ENCODE measurements at places on chromosomes 5 and 9. TPM values are rescaled to one million over a fixed set of nuclear protein-coding genes. Genes with fewer than 3 reads are reported as not detected.

GRCh38 chr9:4927043-4927471 is 58.0 kb upstream of the JAK2 start:
- no peak for DNase-seq

- no peak for DNase-seq
These were observed 45.3 kb upstream of the PPP3R2 start for GRCh38 chr9:101639785-101640665.

- DNase-seq = no peak
These were observed 484.0 kb downstream of the ZNF608 start for GRCh38 chr5:124262470-124262869.

DNA sequence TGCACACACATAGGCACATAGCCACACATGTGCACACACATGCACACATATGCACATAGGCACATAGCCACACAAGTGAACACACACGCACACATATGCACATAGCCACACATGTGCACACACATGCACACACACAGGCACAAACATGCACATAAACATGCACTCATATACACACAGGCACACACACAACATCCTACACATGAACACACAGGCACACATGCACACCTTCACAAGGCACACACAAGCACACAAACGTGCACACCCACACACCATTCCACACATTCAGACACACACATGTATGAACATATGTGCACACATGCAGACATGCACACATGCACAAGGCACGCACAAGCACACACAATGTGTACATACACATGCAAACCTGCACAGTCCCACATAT is 484.7 kb downstream of the IRX1 start:
- DNase-seq = no peak

PLCXD3 gene
- total RNA-seq = 0.32 TPM

GRCh38 chr9:129584136-129584535 is 36.8 kb downstream of the C9orf50 start:
- DNase-seq = peak; percentile 88

GRCh38 chr9:127209948-127210640 is 54.5 kb upstream of the GARNL3 start:
- no peak for DNase-seq

DNA sequence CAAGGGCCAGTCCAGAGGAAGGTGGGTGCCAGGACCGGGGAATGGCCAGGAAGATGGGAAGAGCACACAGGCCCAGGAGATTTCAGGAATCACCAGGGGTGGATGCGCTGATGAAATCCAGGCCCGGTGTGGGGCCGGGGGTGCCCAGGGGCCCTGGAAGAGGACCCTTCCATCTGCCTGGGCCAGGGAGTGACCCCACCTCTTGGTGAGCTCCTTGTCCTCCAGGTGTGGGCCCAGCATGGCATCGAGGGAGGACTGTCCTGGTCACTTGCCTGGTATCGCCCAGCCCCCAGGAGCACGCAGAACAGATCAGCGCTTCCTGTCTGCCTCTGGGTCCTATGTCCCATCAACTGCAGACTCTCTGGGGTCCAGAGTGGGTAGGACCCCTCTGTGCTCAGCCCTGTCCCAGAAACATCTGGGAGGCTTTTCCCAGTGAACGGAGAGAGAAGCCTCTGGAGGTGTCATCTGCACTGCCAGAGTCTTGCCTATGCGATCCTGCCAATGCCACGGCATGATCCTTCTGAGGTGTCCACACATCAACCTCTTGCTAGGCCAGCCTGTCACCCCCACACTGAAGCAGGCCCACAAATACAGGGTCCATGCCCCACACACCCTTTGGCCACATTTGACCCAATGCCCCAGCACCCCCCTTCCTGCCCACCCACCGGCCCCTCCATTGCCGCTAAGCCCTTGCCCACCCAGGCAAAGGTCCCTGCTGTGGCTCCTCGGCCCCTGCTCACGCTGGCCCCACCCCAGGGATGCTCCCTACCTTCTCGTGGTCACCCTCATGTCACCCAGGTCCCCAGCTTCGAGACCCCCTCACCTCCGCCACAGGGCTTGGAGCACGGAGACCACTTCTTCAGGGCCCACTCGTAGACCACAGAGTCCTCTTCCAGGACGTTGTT is 67.2 kb downstream of the ZNF354C start:
- no peak for DNase-seq

GPR151 gene
- not detected for total RNA-seq

DNA sequence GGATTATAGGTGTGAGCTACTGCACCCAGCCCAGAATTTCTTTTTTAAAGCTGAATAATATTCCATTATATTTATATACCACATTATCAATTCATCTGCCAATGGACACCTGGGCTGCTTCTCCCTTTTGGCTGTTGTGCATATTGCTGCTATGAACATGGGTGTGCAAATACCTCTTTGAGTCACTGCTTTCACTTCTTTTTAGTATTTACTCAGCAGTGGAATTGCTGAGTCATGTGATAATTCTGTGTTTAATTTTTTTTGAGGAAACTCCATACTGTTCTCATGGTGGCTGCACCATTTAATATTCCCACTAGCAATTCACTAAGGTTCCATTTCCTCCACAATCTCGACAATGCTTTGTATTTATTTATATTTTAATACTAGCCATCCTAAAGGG is 36.1 kb upstream of the KIF4B start:
- DNase-seq = peak; percentile 18

IFNA21 gene
- total RNA-seq = not detected

DNA sequence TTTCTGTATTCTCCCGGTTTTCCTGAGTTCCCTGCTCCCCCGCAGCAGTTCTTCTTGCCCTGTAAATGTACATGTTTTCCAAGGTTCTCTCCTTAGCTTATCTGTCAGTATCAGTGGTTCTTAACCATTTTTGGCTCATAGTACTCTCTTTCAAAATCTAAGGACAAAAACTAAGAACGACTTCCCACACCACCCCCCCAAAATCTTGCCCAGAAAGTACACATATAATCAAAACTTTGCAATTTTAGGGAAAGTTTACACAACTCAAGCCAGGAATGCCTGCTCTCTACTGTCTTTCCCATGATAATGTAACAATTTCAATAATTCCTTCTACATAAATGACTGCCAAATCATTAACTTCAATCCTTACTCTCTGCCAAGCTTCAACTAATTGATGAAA is 4.5 kb downstream of the DCAF12 start:
- peak; percentile 21 for DNase-seq

HSD17B3 gene
- not detected for total RNA-seq

GRCh38 chr5:131381777-131382176 is 117.9 kb downstream of the CDC42SE2 start:
- no peak for DNase-seq

DNA sequence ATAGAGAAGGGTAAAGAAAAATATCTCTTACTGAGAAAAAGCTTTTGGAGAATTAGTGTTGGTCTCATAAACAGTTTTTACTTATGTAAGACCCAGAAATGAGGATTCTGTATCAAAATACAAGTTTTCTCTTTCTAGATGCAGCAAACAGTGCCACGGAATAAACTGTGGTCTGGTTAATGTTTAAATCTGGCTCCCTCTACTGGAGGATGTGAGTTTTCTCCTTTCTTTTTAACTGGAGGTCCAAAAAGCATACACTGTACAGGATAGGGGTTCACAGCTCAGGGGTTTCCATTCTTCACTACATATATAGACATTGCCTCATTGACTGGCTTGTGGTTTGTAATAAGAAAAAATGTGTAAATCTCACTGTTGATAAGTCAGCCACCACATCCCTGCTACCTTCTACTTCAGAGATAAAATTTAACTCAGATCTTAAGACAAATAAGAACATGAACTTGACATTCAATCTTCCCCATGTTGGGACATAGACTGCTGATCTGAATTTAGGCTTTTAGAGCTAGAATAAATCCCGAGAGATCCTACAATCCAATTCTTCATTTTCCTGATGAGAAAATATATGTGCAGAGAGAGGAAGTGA is 98.9 kb downstream of the CFAP95 start:
- DNase-seq = peak; percentile 65

DNA sequence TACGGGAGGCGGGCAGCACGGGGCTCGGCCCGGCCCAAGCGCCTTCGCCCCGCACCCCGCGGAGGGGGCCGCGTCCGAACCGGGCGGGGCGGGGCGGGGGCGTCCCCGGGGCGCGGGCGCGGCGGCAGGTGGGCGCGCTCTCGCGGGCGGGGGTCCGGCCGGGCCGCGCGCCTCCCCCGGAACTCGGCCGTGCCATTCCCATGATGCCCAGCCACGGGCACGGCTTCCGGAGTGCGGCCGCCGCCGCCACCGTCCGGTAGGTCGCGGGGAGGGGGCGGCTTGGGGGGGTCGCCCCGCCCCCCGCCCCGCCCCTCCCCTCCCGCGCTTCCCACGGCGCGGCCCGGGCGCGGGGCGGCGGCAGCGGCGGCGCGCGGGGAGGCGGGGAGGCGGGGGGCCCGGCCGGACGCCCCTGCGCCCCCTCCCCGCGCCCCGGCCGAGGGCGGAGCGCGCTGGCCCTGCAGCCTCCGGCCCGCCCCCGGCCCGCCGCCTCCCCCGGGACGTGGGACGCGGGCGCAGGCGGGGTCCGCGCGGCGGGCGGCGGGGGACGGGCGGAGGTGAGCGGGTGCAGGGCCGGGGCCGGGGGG is at the start of gene PPP1R26:
PPP1R26 (plus strand) TSS at position 314 of the 584 bp plus-strand sequence. CDS start 4,729 bp downstream, outside the sequence.
- DNase-seq = no peak

DNA sequence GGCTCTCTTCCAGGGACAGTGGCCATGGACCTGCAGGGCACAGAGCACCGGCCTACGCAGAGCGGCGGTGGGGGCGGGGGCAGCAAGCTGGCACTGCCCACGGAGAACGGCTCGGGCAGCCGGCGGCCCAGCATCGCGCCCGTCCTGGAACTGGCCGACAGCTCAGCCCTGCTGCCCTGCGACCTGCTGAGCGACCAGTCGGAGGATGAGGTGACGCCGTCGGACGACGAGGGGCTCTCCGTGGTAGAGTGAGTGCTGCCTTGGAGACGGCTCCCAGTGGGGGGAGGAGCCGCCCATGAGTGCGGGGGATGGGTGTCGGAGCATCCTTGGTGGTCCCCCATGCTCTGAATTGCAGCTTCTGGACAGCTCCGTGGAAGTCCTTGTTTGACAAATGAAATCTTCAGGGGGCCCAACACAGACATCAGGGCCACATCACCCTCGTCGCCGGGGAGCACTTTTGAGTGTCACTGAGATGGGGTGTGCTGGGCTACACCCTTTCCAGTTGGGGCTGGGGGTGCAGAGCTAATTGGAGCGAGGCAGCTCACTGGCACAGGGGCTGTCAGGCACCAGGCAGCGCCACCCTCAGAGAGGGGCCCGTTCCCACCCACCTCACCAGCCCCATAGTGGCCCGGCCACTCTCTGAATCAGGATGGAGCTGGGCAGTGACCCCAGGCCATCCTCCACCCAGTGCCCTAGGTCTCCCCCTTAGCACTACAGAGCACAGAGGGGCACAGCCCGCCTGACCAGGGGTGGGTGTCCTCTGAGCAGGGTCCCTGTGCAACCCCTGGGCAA is 70.9 kb downstream of the KCNT1 start:
- no peak for DNase-seq

LEAP2 gene
- 0.32 TPM for total RNA-seq

GRCh38 chr5:61304590-61305381 is 27.3 kb upstream of the ZSWIM6 start:
- peak; percentile 93 for DNase-seq

CRHBP gene
- not detected for total RNA-seq

GRCh38 chr9:129834489-129835127 is 467 bp downstream of the C9orf78 start:
- DNase-seq = no peak

DNA sequence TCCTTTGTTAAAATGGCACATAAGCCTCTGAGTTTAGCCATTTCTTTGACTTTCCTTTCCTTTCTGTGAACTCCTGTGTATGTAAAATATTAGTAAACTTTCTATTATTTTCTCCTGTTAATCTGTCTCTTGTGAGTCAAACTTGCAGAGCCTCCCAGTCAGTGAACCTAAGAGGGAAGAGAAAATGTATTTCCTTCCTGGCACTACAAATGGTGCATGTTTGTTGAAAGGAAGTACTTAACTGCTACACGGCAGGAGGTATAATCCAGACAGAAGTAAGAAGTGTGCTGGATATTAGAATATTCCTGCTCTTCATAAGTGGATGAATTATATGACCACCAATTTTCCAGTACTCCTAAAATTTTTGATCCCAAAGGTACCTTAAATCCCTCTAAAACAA is 23.0 kb downstream of the CTSL start:
- DNase-seq = no peak

DNA sequence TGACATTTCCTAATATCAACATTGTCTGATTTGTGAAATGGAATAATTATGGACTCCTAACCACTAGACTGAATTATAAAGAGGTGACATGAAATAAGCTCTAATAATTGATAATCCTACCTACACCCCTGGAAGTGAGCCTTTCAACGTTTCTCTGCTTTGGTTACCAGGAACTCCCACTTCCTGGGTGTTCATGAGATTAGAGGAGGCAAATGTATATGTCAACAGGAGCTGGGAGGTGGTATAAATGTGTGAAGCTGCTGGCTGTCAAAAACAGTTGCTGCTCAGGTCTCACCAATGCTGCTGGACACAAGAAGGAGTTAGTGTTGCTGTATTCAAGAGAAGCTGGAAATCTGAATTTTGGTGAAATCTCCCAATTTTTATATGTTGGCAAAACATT is 96.8 kb downstream of the CAMK4 start:
- no peak for DNase-seq

GRCh38 chr9:115364991-115365390 is 247.0 kb upstream of the TNC start:
- DNase-seq = no peak

- DNase-seq = no peak
These were observed 186.7 kb downstream of the KIAA0825 start for GRCh38 chr5:94431696-94432095.

GRCh38 chr5:38462976-38463633 is 93.3 kb downstream of the LIFR start:
- peak; percentile 69 for DNase-seq

GRCh38 chr5:134989266-134989830 is 21.6 kb downstream of the CATSPER3 start:
- DNase-seq = peak; percentile 61

DNA sequence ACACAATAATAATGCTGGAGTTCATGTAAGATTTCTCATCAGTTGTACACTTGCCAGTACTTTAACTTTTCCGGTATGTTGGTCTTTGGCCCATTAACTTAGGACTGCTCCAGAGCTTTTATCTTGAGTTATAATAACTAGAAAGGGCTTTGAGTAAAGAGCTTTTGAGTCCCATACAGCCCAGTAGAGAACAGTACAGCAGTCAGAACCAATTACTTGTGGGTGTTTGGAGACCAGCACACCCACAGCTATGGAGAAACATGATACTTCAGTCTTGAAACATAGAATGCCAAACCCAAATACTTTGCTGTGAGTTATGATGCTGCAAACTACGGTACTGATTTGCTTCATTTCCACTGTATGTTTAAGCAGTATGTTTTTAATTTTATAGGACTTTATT is 374.3 kb downstream of the CCDC171 start:
- no peak for DNase-seq

All from fibroblast of villous mesenchyme (primary cell).